Smooth muscle cell of the brain vasculature (primary cell): ENCODE measurements at places on chromosomes 16 and 17.

GRCh38 chr16:65917466-65917865, 449.0 kb upstream of the CDH5 start:
- DNase-seq = no peak

DNA sequence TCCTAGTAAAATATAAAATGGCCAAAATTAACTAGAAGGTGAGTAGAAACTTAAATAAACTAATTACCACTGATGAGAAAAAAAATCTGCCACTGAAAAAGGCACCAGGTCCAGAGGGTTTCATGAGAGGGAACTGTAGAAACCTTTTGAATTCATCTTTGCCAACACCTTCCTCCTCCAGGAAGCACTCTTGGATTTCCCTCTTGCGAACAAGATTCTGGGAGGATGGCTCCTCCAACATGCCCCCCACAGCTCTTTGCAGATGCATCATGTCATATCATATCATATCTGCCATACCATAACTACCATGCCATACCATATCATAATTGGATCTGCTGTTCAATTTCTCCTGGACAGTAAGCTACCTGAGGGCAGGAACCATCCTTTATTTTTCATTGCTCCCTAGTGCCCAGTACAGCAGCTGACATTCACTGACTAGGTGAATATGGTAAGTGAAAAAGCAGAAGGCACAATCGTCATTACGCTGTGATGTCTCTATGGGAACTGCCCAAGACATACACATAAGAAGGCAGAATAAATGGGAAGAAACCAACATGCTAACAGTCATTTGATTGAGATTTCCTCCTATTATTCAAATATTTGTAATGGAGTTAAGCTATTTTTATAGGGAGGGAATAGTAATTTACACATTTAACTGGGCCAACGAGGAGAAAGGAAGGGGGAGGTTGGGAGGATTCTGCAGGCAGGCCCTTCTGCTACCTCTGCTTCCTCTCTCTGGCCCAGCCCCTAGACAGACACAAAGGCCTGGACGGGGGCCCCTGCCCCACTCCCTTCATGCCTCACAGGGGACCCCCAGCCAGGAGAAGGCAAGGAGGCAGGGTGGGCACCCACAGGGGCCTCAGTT, 110.1 kb upstream of the SMURF2 start:
- DNase-seq = no peak

- no peak for DNase-seq
These were observed 435 bp upstream of the UBE2O start for GRCh38 chr17:76453431-76453743.

DNA sequence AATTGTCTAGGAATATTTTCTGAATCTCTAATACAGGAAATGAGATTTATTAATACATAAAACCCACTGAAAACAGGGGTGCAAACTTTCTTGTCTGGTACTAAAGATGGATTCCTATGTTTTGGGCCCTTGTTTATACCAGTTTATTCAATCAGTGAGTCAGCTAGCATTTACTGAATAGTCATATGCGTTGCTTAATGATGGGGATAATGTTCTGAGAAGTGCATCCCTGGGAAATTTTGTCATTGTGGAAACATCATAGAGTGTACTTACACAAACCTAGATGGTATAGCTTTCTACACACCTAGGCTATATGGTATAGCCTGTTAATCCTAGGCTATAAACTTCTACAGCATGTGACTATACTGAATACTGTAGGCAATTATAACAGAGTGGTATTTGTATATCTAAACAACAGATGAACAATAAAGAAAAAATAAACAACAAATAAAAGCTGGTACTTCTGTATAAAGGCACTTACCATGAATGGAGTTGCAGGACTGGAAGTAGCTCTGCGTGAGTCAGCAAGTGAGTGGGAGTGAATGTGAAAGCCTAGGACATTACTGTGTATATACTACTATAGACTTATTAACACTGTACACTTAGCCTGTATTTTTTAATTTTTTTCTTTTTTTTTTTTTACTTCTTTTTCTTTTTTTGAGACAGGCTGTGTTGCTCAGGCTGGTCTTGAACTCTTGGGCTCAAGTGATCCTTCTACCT, 63.7 kb downstream of the SIAH1 start:
- no peak for DNase-seq

GRCh38 chr17:78972507-78973105, 7.1 kb downstream of the LGALS3BP start:
- DNase-seq = no peak

DNA sequence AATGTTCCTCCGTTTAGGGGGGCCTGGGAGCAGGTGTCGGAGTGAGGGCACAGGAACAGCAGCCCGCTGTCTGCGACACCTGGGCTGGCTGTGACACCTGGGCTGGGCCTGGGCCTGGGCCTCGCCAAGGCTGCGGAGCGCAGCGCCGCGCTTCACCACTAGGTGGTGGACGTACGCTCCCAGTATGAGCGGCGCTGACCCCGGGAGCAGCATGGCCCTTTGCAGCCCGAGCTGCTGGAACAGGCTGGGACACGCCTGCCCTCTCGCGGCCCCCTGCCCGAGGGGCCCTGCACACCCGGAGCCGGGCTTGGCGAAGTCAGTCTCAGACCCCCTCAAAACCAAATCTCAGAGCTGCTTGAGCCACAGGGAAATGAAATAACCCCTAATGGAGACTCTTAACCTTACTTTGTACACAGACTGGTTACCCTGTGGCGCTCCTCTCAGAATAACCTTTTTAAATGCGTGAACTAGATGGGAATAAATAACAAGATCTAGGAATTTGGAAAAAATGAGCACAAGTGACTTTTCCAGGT, 38.6 kb upstream of the FA2H start:
- peak; percentile 15 for DNase-seq

GRCh38 chr17:3990386-3991127, 26.3 kb upstream of the ATP2A3 start:
- no peak for DNase-seq

- DNase-seq = no peak
These were observed 12.3 kb downstream of the GPT2 start for GRCh38 chr16:46896314-46896968.

- no peak for DNase-seq
These were observed 80.9 kb upstream of the MED9 start for GRCh38 chr17:17395885-17396284.

- DNase-seq = no peak
These were observed 51.0 kb upstream of the PIRT start for GRCh38 chr17:10888858-10889257.

DNA sequence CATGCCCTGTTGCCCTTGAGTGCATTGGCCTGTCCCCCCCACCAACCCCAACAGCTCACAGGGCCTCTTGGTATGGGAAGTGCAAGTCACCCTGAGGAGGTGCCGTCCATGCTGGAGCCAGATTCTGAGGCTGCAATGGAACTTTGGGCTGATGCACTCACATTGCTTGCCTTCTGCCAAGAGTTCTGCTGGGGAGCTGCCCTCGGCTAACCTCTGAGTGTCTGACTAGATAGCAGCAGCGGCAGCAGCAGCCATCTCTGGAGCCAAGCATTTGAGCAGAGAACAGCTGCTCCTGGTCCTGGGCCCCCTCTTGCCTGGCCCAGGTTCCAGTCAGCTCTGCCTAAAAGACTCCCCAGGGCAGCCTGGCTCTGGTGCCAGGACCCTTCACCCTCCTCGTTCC, 61.5 kb downstream of the GNAO1 start:
- no peak for DNase-seq

DNA sequence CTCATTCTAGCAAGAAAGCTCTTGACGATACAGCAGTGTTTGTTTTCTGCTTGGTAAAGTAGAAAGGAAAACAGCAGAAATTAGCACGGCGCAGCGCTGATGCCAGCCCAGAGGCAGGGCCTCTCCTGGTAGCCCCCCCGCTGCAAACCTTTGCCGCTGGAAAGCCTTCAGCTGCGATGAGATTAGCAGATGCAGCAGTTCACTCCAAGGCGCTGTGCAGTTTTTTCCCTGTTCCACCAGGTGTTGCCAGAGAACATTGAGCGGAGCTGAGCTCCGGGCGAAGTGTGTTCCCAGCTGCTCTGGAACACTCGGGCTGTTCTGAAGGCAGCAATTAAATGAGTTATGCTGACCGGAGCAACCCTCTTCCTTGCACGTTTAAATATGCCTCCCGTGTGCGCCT, 72.5 kb downstream of the RBFOX1 start:
- DNase-seq = no peak
